Activated CD4-positive, alpha-beta T cell treated with anti-CD3 and anti-CD28 coated beads, Interleukin-2, amount 50 U/mL, for 4 hours (primary cell): ENCODE measurements at places on chromosomes 13 and 19.

GRCh38 chr13:113337556-113337955, 26.4 kb downstream of the GRTP1 start:
- no peak for DNase-seq

DNA sequence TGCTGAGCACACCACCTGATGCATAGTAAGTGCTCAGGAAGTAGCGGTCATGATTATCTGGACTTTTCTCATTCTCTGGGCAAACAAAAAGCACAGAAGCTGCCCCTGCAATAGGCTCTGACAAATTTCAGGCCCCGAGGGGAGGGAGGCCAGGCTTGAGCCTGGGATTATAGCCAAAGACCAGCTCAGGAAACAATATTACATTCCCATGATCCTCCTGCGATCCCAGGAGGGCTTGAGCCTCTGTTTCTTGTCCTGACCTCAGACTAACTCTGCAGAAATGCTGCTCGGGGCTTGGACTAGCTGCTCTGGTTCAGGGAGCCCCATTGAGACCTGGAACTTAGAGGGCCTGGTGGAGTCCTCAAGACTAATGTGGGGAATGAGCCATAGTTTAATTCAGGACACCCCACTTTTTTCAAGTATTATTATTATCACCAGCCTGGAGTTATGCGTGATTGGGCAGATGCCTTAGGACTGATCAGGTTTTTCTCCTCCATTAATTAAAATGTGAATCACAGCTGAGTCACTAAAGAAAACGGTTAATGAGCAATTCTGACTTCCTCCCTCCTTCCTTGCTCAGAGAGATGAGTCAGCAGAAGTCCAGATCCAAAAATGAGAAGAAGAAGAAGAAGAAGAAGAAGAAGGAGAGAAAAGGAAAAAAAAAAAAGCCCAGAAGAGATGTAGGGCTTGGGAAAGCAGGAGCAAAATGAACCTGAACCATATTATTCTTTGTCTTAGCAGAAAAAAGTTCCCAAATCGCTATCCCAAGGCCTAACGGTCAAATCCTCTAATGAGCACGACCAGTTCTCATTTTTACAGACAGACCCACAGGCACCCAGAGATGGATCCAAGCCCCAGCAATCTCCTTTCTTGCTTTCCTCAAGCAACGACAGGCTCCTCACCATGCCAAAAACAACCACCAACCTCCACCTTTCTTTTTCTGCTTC, 107.2 kb downstream of the CACNA1A start:
- DNase-seq, result no peak

DNA sequence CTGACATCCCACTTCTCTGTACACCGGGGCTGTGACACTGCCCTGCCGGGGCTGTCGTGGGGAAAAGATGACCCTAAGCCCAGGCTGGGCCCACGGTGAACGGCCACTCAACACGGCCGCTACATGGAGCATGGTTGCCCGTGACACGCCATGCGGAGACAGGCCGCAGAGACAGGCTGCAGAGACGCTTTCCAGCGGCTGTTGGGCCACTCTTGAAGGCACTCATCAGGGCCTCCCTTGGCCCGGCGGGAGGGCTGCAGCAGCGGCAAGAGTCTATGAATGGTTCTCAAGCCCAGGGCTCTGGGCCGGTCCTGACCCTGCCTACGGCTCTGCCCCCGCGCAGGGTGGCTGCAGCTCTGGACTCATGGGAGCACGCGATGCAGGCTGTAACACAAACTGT, 22.1 kb downstream of the ADPRHL1 start:
- no peak for DNase-seq

GRCh38 chr19:38848299-38849146, 1.3 kb downstream of the HNRNPL start:
- no peak for DNase-seq

- no peak for DNase-seq
These were observed 64.2 kb downstream of the DPY19L3 start for GRCh38 chr19:32469795-32470194.
